ENCODE measurements at places on chromosomes 6 and 20.
A peak's percentile ranks its signal among the peaks of the same experiment; 100 is the strongest.

DNA sequence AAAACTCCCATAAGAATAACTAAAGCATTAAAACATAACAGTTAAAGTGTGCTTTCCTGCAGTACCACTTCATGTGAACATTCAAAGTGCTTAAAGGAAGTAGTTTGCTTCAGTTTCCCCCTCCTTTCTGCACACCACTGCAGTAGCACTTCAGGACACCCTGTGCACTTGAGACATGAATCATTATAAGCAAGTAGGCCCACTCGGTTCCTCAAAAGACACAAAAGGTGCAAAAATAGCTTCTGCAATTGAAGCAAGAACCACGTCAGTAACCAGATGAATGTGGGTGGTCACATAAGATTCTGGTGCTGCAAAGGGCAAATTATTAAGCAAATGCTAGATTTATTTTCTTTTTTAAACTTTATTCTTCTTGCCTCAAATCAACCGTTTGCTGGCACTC, 160.6 kb downstream of the HIVEP2 start:
- peak; percentile 33 for DNase-seq

GRCh38 chr6:70375166-70375565, 38.1 kb upstream of the FAM135A start:
- DNase-seq, result no peak

- DNase-seq, result no peak
Measured at GRCh38 chr6:45655745-45656476, 278.2 kb upstream of the SUPT3H start.

GRCh38 chr20:57582432-57583288, 21.8 kb downstream of the PCK1 start:
- DNase-seq, result no peak

GRCh38 chr20:62066983-62067433, 1.3 kb upstream of the TAF4 start:
- peak; percentile 38 for DNase-seq

GRCh38 chr6:112178846-112179245, 75.5 kb downstream of the LAMA4 start:
- no peak for DNase-seq

- no peak for DNase-seq
Measured at GRCh38 chr6:112956696-112957535, 609.8 kb downstream of the RFPL4B start.

DNA sequence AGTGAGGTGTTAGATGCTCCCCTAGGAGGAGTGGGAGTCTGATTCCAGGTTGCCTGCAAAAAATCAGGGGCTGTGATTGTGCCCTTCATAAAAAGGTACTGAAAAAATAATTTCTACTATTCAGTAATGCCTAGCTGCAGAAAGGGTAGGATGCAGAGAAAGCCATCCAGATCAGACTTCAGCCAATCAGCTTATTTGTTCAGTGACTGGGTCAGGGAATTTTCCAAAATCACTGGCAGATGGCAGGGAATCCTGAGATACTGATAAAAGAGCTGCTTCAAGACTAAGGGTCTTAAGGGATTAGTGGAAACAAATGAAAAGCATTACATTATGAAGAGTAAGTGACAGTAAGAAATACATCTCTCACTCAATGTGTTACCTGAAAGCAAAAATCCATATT, 42.8 kb upstream of the MTRF1L start:
- DNase-seq, result no peak

DNA sequence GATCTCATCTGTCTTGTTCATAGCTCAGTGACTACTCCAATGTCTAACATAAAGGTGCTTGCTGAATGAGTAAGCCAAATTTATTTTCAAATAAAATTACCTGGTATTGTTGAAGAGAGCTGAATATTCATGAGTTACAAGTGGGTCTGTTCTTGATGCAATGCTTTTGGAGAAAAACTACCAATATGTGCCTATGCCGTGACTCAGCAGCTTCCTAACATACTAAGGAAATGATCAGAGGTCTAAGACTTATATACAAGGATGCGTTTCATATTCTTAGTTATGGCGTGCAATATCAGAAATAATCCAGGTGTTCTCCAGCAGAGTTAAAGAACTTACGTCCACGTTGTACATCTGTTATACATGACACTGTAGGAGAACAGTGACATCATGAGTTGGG, 5.1 kb downstream of the FAM120B start:
- DNase-seq, result no peak

DNA sequence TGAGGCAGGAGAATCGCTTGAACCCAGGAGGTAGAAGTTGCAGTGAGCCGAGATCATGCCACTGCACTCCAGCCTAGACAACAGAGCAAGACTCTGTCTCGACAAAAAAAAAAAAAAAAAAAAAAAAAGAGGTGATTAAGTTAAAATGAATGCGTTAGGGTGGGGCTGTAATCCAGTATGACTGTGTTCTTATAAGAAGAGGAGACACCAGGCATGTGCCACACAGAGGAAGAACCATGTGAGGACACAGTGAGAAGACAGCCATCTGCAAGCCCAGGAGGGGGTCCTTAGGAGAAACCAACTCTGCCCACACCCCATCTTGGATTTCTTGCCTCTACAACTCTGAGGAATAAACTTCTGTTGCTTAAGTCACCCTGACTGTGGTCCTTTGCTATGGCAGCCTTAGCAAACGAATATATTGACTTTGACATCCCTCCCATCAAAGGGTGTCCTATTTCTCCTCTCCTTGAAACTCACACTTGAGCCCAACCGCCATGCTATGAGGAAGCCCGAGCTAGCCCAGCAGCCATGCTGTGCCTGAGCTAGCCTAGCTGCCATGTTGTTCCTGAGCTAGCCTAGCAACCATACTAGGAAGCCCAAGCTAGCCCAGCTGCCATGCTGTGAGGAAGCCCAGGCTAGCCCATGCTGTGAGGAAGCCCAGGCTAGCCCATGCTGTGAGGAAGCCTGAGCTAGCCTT, 15.8 kb upstream of the PPP1R16B start:
- no peak for DNase-seq

- DNase-seq, result peak; percentile 59
Measured at GRCh38 chr6:36963451-36964290, 9.1 kb downstream of the PI16 start.

- DNase-seq, result no peak
Measured at GRCh38 chr6:15088904-15089568, 156.8 kb upstream of the JARID2 start.

DNA sequence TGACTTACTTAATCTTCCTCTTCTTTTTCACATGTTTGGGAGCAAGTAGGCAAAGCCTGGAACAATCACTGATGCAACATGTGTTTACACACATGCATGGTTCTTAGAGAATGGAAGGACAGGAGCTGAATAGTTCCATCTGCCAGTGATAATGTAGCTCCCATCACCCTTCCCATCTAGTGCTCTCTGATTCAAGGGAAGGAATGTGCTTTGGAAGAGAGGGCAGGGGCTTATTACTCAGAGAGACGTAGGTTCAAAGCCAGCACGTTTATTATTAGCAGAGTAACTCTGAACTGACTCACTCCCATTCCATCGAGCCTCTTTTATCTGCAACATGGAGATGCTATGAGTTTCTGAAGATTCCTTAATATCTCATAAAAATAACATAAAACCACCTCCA, 211.9 kb downstream of the GMPR start:
- DNase-seq, result no peak

- no peak for DNase-seq
Measured at GRCh38 chr6:75154973-75155372, 50.9 kb downstream of the COL12A1 start.

GRCh38 chr6:39998126-39998525, 63.9 kb upstream of the MOCS1 start:
- no peak for DNase-seq

GRCh38 chr6:7629321-7629720, 39.3 kb downstream of the SNRNP48 start:
- no peak for DNase-seq

GRCh38 chr6:135922174-135922573, 70.7 kb downstream of the PDE7B start:
- no peak for DNase-seq

DNA sequence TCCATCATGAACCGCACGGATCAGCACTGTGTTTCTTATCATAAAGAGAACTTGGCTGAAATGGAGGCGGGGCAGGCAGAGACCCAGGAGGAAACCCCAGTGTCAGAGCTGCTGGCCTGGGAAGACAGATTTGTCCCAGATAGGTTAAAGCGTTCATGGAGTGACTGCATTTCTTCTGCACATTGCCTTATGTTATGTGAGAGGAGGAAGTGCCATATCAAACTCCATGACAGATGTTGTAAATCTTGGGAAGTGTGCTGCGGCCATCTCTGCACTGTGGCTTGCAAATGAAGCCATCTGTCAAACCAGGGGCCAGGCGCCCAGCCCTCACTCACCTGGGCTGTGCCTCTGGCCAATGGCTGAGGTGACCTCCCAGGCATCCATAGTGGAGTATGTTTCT, 163.0 kb downstream of the SLC24A3 start:
- no peak for DNase-seq

DNA sequence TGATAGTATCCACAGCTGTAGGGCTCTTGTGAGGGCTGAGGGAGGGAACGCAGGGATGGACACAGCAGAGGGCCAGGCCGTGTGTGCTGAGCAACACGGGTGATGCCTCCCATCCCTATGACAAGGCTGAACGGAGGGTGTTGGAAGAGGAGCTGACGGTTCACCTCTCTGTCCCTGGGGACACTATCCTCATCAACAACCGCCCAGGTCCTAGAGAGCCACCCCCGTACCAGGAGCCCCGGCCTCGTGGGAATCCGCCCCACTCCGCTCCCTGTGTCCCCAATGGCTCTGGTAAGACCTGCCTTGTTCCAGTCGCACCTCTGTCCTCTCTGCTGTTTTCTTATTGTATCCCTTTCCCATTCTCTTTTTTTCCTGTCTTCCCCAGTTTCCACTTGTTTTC, 10.1 kb downstream of the DDR1 start:
- DNase-seq, result no peak

- no peak for DNase-seq
Measured at GRCh38 chr20:32599783-32600340, 14.7 kb upstream of the NOL4L start.

GRCh38 chr6:155454008-155454407, 1.6 kb downstream of the NOX3 start:
- DNase-seq, result no peak

GRCh38 chr6:31769684-31770371, 7.3 kb downstream of the VWA7 start:
- DNase-seq, result peak; percentile 79

GRCh38 chr20:44097521-44098255, 89.3 kb downstream of the JPH2 start:
- DNase-seq, result no peak

- no peak for DNase-seq
Measured at GRCh38 chr6:128963561-128963960, 80.6 kb downstream of the LAMA2 start.

DNA sequence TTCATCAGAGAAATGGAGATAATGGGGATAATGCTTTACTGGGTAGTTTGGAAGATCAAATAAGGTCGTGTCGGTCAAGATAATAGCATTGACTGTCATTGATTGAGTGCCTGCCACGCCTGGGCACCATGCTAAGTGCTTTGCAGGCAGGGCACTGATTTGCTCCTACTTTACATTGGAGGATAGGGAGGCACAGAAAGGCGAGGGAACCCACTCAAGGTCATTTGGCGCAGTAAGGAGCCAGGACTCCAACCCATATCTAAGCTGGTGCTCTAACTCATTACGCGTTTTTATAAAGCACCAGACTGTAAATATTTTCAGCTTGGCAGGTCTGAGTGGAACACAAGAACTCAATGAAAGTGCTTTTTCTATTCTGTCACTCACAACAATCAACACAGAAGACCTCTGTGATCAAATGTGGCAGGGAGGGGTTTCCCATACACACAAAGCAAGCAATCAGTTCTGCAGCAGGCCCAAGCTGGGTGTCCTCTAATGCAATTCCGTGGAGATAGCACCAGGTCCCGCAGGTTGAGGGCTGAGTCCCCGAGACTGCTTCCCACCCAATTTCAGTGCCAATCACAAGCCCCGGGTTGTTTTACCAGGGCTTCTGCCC, 373.6 kb downstream of the CDH26 start:
- DNase-seq, result no peak

- DNase-seq, result no peak
Measured at GRCh38 chr20:25126204-25127029, 44.5 kb upstream of the VSX1 start.

- no peak for DNase-seq
Measured at GRCh38 chr6:1324936-1325335, 13.0 kb downstream of the FOXQ1 start.

DNA sequence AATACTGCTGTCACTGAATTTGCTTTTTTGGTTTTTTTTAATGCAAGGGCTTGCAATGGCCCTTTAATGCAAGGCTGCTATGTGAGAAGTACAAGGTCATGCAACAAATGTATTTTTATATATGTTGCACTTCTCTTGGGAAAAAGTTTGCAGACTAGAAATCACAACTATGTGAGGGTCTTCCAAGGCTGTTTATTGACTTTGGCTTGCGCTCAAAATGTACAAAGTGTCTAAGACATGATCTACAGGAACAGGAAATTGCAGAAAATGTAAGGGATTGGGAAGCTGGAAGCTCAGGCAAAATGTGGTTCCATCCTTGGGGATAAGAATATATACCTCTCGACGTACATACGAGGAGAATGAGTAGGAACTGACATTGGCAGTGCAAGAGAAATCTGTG, 92.2 kb upstream of the F13A1 start:
- no peak for DNase-seq

Data from CD4-positive, alpha-beta T cell treated with Interleukin-6 for 4 hours (primary cell).